GM23248 (cell line): ENCODE measurements at places on chromosomes 11 and 22. TPM values are rescaled to one million over a fixed set of nuclear protein-coding genes. Genes with fewer than 3 reads are reported as not detected.

DNA sequence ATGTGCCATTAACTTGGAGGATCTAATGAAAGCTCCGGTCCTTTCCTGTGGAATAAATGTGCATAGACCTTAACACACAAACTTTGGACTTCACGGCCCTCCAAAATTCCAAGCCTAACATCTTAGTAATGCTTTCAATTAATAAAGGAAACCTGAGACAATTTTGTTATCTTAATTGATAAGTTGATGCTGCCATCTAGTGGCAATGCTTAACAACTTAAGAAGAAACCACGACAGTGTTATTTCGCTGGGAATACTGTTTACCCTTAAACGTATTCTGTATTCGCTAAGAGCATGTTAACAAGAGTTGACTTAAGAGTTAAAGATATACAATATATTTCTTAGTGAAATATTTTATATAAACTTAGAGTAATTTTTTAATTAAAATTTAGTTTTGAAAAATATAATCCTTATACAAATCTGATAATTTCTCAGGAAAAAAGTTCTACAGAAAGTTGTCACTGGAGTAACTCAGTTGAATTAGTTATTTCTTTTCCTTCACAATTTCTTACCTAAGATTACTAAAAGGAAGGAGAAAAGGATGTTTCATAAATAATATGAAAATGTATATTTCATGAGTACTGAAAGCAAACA lies 35.0 kb upstream of the OR9G4 start:
- peak; percentile 79 for DNase-seq

DNA sequence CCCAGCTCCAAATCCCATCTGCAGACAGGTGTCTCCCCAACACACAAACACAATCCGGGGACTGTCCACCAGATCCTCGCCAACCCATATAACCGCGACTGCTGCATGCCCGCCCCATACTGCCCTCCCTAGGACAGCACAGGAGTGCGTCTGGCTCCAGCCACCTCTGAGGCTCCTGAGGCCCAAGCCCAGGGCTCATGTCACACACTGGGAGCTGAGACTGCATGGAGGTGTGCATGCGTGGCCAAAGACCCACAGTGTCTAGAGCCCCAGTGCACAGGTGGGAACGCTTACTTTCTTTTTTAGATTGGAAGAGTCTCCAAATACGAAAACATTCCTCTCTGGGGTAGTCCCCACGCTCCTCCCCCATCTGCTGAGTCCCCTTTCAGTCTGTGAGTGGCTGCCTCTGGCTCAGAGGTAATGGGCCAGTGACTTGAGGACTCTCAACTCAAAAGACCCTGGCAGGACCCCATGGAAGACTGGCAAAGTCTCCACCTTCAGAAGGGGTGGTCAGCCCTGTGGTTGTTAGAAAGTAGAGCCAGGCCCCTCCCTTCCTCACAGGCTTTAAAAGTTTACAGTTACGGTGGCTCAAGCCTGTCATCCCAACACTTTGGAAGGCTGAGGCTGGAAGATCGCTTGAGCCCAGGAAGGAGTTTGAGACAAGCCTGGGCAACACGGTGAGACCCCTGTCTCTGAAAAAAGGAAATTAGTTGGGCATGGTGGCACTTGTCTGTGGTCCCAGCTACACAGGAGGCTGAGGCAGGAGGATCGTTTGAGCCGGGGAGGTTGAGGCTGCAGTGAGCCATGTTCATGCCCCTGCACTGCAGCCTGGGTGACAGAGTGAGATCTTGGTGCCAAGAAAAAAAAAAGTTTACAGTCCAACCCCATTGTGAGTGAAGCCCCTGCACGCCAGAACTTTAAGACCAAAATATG lies 2.3 kb downstream of the CBX7 start:
- DNase-seq, result no peak

DNA sequence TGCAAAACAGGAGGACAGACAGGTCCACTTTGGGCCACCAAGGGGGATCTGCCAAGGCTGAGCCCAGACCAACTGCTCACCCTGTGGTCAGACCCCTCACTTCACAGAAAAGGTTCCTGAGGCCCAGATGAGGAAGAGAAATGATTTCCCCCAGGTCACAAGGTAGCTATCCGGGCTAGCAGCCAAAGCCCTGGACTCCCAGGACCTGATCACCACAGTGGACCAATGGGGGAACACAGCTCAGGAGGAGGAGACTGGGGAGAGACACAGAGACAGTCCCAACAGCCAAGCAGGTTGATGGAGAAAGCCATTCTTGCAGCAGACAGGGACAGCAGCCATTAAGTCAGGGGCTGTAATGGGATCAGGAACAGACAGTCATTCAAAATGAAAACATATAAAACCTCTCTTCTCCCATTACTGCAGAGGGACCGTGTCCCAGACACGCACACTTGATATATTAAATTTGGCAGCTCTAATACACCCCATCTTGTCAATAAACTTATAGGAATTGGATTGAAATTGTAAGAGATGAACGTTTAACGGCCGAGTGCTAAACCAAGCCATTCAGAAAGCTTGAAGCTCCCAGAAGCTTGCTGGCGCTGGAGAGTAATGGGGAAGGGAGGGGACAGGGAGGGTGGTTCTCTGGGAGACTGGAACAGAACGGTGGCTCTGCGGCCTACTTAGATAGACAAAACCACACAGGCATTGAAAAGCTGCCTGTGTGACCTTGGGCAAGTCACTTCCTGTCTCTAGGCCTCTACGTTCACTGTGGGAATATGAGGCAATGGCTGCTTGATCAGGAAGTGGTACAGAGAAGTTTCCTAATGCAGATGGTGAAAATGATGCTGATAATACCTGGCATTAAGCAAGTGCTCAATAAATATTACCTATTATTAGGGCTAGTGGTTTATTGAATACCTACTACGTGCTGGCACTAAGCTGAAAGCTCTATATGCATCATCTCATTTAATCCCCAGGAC lies 16.0 kb downstream of the ZMAT5 start:
- no peak for DNase-seq

The MUC15 gene
- not detected in 2 replicates for total RNA-seq

The NXPE1 gene
- total RNA-seq, result not detected in 2 replicates

DNA sequence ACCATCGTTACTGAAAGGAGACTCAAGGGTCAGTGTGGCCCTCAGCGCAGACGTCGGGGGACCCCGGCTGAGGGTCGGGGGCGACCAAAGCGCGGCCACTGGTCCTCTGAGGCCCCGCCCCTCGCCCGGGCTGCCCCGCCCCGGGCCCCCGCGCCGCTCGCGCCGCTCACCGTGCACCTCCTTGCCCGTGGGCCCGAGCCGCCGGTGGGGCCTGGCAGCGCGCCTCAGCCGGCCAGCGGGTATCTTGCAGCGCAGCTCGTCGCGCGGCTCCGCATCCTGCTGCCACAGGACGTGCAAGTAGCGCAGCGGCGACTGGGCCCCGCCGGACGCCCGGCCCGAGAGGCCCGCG lies 419 bp downstream of the ANKRD54 start:
- DNase-seq, result peak; percentile 74

GRCh38 chr11:69954756-69955155 lies 123.4 kb upstream of the ANO1 start:
- DNase-seq, result no peak

The FZD4 gene
- 19.1 and 21.3 TPM in 2 replicates for total RNA-seq

GRCh38 chr22:32713737-32714457 lies 87.6 kb upstream of the TIMP3 start:
- DNase-seq, result no peak

DNA sequence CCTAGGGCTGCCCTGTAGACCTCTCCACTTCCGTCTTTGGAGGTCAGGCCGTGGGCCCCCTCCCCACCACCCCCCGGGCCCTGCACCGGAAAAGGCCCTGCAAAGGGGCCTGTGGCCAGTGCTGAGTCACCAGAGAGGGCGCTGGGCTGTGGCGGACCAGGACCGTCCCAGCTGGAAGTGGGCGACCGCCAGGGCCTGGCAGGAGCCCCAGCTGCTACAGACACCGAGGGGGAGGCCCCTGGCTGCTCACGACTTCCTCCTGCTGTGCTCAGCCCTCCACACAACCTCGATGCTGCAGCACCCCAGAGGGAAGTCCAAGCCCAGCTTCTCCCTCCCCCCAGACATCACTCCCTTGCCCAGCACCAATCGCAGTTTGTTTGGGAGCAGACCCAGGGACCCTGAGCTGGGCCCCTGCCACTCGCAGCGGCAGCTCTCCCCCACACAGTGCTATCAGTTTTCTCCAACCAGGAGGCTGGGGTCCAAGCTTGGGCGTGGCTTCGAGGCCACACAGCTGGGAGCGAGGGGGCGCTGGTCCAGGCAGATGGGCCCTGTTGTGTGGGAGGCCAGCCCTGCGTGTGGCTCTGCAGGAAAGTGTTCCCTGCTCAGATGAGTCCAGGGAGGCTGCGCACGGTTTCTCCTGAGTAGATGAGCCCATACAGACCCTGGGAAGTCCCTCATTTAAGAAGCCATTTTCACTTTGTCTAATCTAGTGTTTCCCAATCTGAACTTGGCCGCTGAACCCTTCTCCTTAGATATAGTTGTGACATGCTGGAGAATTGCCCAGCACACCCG lies 5.6 kb upstream of the SH3BP1 start:
- peak; percentile 87 for DNase-seq

DNA sequence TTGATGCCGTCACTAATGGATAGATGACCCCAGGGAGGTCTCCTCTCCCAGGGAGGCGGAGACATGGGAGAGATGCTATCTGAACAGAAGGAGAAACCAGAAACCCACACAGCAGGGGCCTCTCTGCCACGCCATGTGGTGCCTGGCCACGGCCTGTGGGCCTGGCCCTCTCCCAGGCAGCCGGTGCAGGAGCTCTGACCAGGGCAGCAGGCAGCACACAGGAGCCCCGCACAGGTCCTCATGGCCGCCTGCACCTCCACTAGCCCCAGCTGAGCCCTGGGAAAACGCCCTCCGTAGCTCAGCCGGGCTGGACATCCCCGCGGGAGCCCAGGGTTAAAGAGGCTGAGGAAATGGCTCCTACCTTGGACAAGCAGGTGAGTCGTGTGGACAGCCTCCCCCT lies 19.8 kb downstream of the IGSF9B start:
- no peak for DNase-seq

The NCF4 gene
- not detected in 2 replicates for total RNA-seq

- no peak for DNase-seq
Observed at GRCh38 chr11:70716986-70717775, 318.9 kb downstream of the CTTN start.

GRCh38 chr11:127625402-127625801 lies 624.8 kb upstream of the KIRREL3 start:
- DNase-seq, result no peak

The FAT3 gene
- total RNA-seq, result 1.9 TPM in 2 replicates

The CHRM1 gene
- not detected in 2 replicates for total RNA-seq

DNA sequence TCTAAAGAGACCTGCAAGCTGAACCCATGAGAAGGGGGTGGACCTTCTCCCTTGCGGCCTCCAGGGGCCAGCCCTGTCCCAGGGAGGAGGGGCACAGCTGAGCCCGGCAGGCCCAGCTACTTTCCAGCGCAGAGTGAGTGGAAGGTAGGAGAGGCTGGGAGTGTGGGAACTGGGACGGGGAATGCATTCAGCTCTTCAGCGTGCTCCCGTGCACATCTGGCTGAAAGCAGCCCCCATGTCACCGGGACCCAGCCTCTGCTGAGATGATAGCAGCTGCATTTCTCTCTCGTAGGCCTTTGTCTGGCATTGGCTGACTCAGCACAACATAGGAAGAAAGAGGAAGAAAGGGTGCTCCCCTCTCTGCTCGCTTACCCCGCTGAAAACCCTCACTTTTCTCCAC lies 951.5 kb downstream of the TBC1D22A start:
- no peak for DNase-seq

DNA sequence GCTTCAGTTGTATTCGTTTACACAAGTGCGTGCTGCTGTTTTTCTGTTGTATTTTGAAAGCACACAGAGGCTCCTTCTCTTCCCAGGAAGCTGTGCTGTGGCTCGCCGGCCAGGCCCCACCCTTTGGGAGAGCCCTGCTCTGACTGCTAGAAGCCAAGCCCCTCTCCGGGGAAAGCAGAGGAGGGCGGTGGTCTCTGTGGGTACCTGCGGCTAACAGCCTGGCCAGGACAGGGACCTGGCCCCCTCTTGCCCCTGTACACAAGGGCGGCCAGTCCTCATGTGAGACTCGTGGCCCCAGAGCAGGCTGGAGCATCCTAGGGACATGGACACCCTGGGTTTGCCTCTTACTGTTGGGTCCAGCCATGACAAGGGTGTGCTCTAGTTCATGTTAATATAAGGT lies 14.8 kb downstream of the MOB2 start:
- DNase-seq, result no peak

GRCh38 chr11:2889362-2890273 lies 4.0 kb upstream of the CDKN1C start:
- DNase-seq, result no peak

DNA sequence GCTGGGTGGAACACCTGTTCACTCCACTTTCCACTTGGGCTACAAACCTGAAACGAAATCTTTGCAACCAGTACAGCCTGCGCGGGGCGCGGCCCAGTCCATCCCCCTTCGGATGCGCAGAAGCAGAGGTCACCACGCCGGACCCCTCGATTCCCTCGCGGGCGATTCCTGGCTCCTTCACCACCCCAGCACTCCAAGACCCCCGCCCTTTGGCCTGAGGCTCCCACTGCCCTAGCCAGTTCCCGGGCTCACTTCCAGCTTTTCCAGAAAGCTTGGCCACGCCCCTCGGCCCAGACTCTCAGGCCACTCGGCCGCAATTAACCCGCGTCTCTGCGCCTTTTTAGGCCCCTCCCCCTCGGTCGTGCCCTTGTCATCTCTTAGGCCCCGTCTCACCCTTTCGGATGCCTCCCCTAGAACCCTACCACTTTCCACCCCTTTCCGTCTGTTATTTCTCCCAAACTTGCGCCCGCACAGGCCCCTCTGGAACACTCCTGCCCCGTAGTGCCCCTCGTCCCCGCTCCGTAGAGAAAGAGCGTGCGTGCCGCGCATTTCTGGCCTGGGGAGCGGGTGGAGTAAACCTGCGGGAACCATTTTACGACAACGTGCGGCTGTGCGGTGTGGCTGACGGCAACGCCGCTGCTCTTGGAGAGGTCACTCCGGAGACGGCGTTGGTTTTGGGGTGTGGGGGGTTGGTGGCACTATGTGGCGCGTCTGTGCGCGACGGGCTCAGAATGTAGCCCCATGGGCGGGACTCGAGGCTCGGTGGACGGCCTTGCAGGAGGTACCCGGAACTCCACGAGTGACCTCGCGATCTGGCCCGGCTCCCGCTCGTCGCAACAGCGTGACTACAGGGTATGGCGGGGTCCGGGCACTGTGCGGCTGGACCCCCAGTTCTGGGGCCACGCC lies at the start of gene DLAT:
Gene DLAT (plus strand): TSS at position 636 of the 906 bp plus-strand sequence. CDS start 65 bp downstream, at position 701.
- DNase-seq, result peak; percentile 90

The SHISAL1 gene
- total RNA-seq, result 1.5 and 2.2 TPM in 2 replicates

GRCh38 chr22:49090853-49091135 lies 736.9 kb downstream of the BRD1 start:
- no peak for DNase-seq

DNA sequence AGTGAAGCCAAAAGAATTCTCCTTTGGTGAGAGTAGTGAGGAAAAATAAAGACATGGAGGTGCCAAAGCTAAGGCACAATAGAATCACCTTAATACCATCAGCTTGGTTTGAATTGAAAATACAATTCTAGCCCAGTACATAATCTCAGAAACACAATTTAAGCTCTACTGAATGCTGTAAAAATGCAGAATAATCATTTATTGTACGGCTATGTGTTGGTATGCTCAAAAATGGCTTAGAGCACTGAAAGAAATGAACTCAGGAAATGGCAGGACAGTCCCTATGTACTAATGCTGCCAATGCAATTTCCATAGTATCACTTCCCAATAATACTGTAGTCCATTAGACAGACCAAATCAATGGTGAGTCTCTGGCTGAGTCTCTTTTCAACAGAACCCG lies 798.5 kb downstream of the DLG2 start:
- no peak for DNase-seq
